ENCODE measurements at places on chromosomes 5 and 9. TPM values are rescaled to one million over a fixed set of nuclear protein-coding genes. Genes with fewer than 3 reads are reported as not detected.

IFNA13 gene
- not detected for polyA plus RNA-seq

- peak; percentile 70 for DNase-seq
Observed at GRCh38 chr9:16871336-16872151, 1.1 kb upstream of the BNC2 start.

FBLL1 gene
- 0.60 TPM for polyA plus RNA-seq

PCDHGC5 gene
- polyA plus RNA-seq, result not detected

- DNase-seq, result no peak
Observed at GRCh38 chr9:116275418-116276195, 122.0 kb downstream of the PAPPA start.

IFNA1 gene
- polyA plus RNA-seq, result not detected

- no peak for DNase-seq
Observed at GRCh38 chr5:169876386-169876785, 103.9 kb downstream of the INSYN2B start.

DNA sequence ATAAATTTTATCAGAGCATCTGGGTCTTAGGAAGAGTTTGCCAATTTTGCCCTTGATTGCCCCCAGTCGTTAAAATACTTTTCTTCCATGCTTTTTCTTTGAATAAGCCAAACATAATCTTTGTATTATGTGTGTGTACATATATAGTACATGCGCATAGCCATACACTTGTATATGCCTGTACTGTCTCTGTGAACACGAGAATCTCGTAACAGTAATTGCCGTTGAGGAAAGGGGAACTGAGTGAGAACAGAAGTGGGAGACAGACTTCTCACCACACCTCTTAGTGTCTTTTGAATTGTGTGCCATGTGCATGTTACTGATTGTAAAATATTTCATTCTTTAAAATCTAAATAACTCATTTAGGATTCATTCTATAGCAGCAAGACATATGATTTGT, 79.6 kb upstream of the GRHPR start:
- DNase-seq, result no peak

FOXD4L6 gene
- polyA plus RNA-seq, result not detected

Data from muscle of arm (tissue), 14 donors.